Motor neuron (in vitro differentiated cells): ENCODE measurements at places on chromosomes 6 and 20. TPM values are rescaled to one million over a fixed set of nuclear protein-coding genes. Genes with fewer than 3 reads are reported as not detected.

- ATAC-seq = no peak
Observed at GRCh38 chr6:74834967-74835366, 370.9 kb downstream of the COL12A1 start.

- peak; percentile 97 for ATAC-seq
Observed at GRCh38 chr6:17212546-17213371, 68.4 kb upstream of the RBM24 start.

GRCh38 chr6:11738661-11739375 lies 39.8 kb downstream of the ADTRP start:
- no peak for ATAC-seq

- peak; percentile 64 for ATAC-seq
Observed at GRCh38 chr6:6633898-6634734, 45.6 kb downstream of the LY86 start.

FIG4 gene
- 18.4 and 19.7 TPM in 2 replicates for total RNA-seq

GRCh38 chr6:164227952-164228522 lies 813.5 kb downstream of the QKI start:
- ATAC-seq = no peak

DNA sequence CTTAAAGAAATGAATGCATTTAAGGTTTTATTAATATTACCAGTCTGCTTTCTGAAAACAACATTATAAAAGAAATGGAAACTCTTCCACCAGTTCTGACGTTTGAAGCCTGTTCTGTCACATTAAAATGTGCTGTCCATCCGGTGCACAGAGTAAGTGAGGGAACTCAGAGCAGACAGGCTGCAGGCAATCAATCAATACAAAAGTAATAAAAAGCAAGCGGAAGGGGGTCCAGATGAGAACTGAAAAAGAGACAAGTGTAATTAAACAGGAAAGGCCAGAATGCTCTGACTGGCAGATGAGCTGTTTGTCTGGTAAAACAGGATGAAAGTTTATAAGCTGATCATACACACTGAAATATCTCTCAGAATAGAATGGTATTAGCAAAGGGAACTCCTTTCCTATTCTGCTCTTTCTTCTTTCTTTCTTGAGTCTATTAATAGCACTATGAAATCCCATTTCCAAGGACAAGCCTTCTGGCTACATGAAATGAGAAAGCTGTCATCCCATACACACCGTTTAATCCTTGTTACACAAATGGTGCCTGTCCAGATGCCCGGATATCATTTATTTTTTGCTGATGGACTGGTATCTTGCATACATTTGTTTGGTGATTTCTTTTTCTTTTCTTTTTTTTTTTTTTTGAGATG lies 94.3 kb downstream of the RAMACL start:
- ATAC-seq = no peak

- ATAC-seq = no peak
Observed at GRCh38 chr6:22556266-22556665, 13.1 kb upstream of the HDGFL1 start.

DNA sequence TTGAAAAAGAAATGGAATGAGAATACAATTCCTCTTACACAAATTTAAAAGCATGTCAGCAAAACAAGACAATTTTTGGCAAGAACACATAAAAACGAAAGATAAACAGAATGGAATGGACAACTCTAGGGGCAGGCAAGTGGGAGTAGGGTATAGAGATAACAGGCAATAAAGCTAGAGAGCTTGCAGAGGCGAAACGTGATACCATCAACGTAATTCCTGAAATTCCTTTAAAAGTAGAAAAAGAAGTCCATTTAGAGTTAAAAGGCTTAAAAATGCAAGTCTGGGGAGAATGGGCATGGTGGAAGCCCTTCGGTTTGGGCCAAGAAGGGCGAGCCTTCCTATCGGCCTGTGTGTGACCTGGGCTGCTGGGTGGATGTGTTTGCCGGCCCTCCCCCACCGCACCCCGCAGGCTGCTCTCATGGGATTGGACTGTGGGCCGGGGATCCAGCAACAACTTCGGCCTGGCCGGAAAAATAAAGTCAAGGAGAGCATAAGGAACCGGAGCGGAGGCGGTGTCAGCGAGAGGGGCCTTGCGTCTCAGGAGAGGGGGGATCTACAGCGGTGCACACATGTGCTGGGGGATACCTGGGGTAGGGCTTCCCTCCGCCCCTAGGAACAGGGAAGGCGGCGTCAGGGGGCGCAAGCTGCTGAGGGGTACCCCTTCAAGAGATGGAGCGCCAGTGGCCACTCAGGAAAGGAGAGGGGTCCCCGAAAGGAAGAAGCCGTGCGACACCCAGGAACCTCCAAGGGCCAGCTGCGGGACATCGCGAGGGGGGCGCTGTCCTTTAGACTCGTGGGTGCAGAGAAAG lies 4.1 kb downstream of the TMEM239 start:
- no peak for ATAC-seq

GRCh38 chr6:114144887-114145851 lies 174.2 kb upstream of the HDAC2 start:
- no peak for ATAC-seq

MAFB gene
- total RNA-seq = 7.1 and 9.3 TPM in 2 replicates

DNA sequence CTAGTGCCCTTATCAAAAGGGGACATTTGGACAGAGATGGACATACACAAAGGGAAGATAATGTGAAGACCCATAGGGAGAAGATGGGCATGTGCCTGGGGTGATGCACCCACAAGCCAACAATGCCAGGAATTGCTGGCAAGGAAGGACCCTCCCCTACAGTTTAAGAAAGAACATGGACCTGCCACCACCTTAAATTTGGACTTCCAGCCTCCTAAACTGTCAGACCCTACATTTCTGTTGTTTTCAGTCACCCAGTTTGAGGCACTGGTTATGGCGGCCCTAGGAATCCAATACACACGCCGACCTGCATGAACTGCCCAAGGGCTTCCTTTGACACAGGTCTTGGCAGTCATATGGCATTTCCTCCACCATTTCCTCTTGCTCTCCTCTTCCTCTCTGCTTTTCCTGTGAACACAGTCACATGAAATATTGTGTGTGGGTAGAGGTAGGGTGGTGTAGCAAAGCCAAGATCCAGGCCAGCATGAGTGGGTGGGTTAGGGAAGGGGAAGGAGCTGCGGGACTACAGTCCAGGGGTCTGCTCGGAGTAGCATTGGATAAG lies 115.6 kb downstream of the ZDHHC14 start:
- no peak for ATAC-seq
